Activated CD4-positive, alpha-beta memory T cell treated with anti-CD3 and anti-CD28 coated beads, Interleukin-2, amount 10 ng/mL, durations not matched to agents 7 days and 5 days (primary cell): ENCODE measurements at places on chromosomes 5 and 9.
A peak's percentile ranks its signal among the peaks of the same experiment; 100 is the strongest.

- no peak for DNase-seq
These were observed 132.5 kb downstream of the SEMA6A start for GRCh38 chr5:116442095-116442534.

DNA sequence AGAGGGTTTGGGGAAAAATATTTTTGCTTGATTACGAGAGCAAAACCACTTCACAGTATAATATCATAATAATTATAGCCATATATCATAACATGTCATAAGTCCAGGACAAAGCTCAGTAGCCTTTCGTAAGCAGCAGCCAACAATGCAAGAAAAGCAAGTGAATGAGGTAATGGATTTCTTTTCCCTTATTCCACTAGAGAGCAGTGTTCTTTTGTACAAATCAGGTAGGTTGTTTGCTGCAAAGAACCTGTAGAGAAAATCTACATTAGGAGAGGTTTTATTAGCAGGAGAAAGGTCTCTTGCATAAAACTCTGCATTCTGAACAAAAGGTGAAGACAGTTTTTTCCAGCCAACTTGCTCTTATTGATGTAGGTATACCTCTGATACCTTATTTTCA lies 1033.4 kb downstream of the TLE4 start:
- no peak for DNase-seq

GRCh38 chr5:91794856-91795548 lies 411.9 kb upstream of the ARRDC3 start:
- no peak for DNase-seq

- peak; percentile 61 for DNase-seq
These were observed 270.1 kb upstream of the PTGER4 start for GRCh38 chr5:40409601-40410000.

- DNase-seq, result no peak
These were observed 7.6 kb downstream of the MAP3K1 start for GRCh38 chr5:56822981-56823380.

DNA sequence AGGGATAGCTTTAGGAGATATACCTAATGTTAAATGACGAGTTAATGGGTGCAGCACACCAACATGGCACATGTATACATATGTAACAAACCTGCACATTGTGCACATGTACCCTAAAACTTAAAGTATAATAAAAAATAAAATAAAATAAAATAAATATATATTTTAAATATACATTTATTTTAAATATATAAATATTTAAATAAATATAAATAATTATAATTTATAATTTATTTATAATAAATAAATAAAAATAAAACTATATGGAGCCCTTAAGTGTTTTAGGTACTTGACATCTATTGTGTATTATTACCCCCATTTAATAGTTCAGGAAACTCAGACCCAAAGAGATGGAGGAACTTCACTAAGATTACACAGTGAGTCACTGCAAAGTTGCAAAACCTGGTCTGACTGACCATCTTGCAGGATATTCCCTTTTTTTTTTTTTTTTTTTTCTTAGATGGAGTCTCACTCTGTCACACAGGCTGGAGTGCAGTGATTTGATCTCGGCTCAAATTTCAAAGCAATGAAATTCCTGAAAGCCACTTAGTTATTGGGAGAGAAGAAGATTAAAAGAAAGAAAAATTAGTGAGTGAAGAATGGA lies 5.8 kb upstream of the C5orf52 start:
- no peak for DNase-seq

- no peak for DNase-seq
These were observed 93.3 kb downstream of the RAPGEF6 start for GRCh38 chr5:131541762-131542161.

DNA sequence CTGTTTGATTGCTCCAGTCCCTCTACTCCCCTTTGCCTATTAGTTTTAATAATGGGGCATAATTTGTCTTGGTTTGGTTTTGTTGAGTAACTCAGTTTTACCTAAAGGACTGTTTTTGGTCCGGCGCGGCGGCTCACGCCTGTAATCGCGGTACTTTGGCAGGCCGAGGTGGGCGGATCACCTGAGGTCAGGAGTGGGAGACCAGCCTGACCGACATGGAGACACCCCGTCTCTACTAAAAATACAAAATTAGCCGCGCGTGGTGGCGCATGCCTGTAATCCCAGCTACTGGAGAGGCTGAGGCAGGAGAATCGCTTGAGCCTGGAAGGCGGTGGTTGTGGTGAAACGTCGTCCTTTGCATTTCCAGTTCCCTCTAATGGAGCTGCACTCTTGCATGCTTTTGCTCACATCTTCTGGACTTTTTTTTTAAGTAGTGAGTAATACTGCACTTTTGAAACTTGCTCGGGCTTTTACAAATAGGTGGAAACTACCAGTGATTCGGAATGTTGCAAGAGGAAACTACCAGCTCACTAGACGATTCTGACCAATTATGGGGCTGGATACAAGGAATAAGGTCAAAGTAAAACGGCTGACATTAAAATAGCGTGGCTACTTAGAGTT lies 721 bp upstream of the MAML1 start:
- peak; percentile 23 for DNase-seq

DNA sequence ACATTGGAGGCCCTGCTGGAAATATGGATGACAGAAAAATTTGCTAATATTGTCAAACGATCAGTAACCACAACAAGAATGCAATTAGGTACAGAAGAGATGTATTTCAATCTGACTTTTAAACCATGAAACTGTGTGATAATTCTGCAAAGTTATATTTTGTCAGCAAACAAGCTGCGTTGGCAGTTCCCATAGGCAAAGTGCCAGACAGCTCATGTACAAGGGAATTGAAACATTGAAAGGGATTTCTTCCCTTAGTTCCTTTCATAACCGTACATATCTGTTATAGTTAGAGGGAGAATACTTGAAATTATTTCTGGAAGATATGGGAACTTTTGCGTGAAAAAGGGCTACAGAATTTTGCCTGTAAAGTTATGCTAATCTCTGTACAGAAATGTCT lies 419.4 kb upstream of the PTGER4 start:
- no peak for DNase-seq

DNA sequence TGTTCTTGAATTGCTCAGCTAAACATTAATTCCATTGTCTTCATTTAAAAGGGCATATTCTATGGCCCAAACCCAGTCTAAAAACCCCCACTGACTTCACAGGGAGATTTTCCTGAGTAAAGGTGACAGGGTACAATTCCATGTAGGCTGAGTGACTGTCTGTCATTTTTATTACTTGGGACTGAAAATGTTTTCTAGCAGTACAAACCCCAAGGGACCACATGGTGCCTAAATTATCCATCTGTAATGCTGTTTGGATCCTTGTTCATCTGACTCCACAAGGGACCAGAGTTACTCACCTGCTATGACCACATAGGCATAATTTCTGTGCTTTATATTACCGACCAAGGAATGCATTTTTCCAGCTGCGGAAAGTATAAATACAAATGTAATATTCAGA lies 349.1 kb downstream of the ZNF608 start:
- no peak for DNase-seq

- DNase-seq, result no peak
These were observed 13.3 kb upstream of the UBE2QL1 start for GRCh38 chr5:6435356-6435755.

GRCh38 chr9:121798941-121799340 lies 147.5 kb downstream of the DAB2IP start:
- no peak for DNase-seq

DNA sequence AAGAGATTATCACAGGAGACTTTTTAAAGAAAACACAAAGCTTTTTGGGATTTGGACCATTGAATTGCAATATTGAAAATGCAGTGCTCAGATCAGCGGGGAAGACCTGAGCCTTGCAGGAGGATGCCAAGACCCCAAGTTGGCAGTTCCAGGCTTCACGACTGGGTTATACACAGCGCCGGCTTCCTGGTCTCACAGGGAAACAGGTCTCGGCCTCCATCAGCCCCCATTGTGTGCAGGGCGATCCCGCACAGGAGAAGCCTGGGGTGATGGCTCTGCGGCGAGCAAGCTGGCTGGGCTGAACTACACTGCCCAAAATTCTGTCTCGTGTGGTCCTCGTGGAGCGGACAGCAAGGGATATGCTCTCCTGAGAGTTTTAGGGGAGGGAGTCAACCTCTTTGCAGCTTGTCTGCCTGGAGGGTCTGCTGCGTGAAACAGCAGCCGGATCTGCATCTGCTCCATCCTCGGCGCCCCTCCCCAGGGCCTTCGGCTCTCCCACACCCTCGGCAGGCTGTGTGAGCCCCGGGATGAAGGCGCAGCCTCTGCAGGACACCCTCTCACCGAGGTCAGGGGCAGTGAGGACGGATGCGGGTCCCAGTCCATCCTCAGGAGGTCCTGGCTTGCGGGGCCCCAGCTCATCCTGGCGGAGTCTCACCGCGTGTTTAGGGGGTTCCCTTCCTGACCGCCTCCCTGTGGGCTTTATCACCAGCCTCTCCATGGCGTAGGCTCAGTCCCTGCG lies 60.6 kb downstream of the NSUN2 start:
- no peak for DNase-seq

GRCh38 chr5:74356009-74356695 lies 284.4 kb downstream of the ENC1 start:
- DNase-seq, result no peak

- DNase-seq, result no peak
These were observed 180.5 kb downstream of the FBXL7 start for GRCh38 chr5:15680455-15680854.

DNA sequence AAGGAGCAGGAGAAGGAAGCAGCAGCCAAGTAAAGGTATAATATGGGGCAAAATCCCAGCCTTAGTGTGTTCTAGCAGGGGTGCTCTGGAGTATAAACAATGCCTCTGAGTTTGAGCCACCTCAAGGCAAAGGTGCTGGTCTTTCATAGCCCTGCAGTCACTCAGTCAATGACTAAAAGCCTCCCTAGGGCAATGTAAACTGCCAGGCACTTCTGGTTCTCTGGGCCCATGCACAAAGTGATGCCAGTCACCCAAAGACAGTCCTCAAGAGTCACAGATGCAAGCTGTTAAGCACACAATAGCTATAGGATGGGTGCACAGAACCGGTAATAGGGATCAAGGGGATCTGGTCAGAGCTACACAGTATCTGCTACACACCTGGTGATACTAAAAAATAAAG lies 12.6 kb downstream of the ZBTB5 start:
- DNase-seq, result no peak

- no peak for DNase-seq
These were observed 44.6 kb downstream of the WHRN start for GRCh38 chr9:114460513-114461199.

DNA sequence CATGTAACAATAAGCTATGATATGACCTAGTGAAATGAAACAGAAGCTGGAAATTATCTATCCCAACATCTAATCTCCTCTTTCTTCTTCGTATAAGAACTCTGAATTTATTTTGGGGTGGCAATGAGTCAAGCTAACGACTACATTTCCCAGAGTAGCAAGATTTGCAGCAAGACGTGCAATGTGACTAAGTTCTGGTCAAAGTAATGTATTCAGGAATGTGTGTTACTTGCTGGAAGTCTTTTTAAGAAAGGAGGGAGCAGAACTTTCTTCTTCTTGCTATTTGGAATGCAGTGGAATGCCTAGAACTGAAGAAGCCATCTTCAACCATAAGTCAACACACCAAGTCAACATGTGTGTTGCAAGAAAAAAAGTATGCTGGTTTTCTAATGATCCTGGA lies 406.6 kb upstream of the MEF2C start:
- DNase-seq, result no peak

DNA sequence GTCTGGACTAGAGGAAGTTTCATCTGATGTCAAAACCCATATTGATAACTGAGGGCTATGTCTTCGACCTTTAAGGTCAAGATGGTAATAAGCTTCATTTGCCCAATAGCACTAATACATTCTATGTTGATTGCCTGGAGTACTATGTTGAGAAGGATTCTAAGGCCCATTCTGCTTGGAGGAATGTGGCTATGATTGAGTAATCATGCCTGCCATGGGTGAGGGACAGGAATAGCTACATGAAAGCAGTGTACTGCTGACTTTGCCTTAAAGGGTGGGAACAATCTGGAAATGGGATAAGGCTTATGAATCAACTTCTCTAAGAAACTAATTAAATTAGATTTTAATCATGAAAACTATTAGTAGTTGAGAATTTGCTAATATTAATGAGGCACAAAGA lies 13.6 kb downstream of the NNT start:
- no peak for DNase-seq

DNA sequence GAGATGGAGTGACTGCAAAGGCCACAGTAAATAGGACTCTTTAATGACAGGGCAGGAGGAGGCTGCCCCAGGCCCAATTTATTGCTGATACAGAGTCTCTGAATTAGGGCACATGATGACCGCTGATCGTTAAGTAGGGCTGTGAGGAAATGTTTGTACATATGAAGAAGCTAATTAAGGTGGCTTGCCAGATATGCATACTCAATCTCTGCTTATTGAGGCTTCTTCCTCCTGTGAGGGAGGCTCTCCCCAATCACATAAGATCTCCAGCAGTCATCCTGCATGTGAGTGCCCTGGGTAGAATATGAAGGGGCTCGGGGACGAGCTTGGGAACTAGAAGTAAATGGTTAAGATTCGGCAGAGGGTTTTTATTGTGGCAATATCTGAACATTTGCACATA lies 8.2 kb upstream of the CD180 start:
- no peak for DNase-seq

- no peak for DNase-seq
These were observed 5.3 kb downstream of the FBXW2 start for GRCh38 chr9:120787933-120788332.

GRCh38 chr5:107985144-107985543 lies 314.4 kb upstream of the EFNA5 start:
- no peak for DNase-seq

DNA sequence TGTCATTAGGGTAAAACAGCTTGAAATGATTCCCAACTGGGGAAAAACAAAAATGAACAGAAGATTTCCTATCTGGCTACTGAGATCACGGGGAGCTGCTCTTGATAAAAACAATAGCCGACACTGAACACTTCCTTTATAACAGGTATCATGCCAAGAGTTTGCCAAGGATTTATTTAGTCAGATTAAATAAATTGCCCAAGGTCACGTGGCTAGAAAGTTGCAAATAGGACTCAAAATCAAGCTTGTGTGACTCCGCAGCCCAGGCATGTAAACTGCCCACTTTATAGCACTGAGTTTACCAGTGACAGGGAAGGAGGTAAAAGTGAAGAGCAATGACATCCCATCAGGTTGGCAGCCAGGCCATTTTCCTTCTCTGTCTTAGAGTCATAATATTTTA lies 120.7 kb upstream of the ZNF618 start:
- DNase-seq, result no peak

DNA sequence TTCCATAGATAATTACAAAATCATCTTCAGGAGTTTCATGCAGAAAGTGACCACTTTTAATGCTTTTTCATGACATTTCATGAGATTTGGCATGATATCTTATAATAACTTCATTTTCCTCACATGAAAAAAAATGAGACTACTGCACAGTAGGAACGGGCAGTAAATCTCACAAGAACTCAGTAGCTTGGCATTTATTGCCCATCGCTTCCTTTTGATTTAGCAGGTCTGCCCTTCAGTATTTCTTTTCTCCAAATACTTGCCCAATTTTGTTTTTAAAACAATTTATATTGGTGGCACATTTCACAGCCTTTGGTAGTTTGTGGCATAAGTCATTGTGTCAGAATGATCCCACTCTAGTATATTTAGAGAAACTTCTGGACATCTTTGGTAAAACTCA lies 711.8 kb upstream of the CHD1 start:
- no peak for DNase-seq

GRCh38 chr9:33223696-33224095 lies 16.3 kb upstream of the SPINK4 start:
- DNase-seq, result no peak

GRCh38 chr5:17156463-17156862 lies 61.0 kb upstream of the BASP1 start:
- DNase-seq, result no peak
